ENCODE measurements at places on chromosomes 16 and 17. TPM values are rescaled to one million over a fixed set of nuclear protein-coding genes. Genes with fewer than 3 reads are reported as not detected.

The ITGB4 gene
- 1.0 TPM for total RNA-seq

The SHPK gene
- total RNA-seq, result 11.8 TPM

The RASD1 gene
- total RNA-seq, result 1.3 TPM

The RNF40 gene
- total RNA-seq, result 94.7 TPM

The AIPL1 gene
- total RNA-seq, result not detected
